ENCODE measurements at places on chromosomes 1 and 21.

DNA sequence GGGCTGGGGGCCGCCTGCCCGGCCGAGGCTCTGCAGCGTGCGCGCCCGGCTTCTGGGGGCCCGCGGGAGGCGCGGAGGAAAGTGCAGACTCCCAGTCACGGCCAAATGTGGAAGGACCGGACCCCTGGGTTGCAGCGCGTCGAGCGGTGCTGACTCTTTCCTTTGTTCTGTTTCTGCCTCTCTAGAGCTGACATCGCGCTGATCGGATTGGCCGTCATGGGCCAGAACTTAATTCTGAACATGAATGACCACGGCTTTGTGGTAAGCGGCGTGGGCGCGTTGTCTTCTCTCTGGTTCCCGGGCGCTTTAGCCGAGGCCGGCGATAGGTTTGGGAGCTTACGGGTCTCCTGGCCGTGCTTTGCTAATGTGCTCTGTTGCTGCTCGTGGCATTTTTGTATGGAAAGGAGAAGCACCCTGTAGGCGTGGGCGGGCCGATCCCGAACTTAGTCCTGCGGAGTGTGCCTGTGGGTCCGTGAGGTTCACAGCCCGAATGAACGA, 629 bp downstream of the PGD start:
- DNase-seq: no peak

DNA sequence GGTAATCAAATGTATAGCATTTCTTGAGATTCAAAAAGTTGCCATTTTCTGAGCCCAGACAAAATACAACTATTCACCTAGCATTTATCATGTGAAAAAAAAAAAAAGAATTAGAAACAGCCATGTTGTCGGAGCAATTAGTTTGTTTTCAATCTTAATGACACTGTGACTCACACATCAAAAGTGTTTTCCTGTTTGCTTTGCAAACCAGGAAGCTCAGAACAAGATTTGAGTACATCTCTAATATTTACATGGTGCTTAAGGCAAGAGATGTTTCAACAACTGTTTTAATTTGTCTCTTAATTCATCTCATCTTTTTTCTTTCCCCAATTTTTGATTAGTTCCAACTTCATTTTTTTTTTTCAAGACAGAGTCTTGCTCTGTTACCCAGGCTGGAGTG, 62.5 kb upstream of the CAPZB start:
- no peak for DNase-seq

GRCh38 chr1:229474509-229474908, 33.6 kb downstream of the NUP133 start:
- DNase-seq: no peak

GRCh38 chr1:236021424-236022135, 43.3 kb downstream of the NID1 start:
- DNase-seq: no peak

DNA sequence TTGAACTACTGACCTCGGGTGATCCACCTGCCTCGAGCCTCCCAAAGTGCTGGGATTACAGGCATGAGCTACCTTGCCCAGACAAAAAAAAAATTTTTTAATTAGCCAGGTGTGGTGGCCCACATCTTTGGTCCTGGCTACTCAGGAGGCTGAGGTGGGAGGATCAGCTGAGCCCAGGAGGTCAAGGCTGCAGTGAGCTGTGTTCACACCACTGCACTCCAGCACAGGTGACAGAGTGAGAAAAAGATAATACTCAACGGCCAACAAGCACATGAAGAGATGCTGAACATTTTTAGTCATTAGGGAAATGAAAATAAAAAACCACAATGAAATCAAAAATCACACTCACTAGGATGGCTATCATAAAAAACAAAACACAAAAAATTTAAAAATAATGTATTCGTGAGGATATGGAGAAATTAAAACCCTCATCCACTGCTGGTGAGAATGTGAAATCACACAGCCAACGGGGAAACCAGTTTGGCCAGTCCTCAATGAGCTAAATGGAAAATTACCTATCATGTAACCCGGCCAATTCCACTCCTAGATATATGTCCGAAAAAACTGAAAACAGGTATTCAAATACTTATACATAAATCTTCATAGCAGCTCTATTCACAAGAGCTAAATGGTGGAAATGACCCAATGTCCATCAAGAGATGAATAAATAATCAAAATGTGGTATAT, 41.2 kb downstream of the ENAH start:
- DNase-seq: no peak

All from Peyer's patch (tissue), 4 donors.